Chondrocyte (in vitro differentiated cells): ENCODE measurements at places on chromosomes 16 and 17. TPM values are rescaled to one million over a fixed set of nuclear protein-coding genes. Genes with fewer than 3 reads are reported as not detected.

The FOXL1 gene
- total RNA-seq, result 7.7 to 10.1 TPM (median 8.1 TPM) in 3 replicates

- DNase-seq, result no peak
These were observed 51.6 kb upstream of the CORO6 start for GRCh38 chr17:29674281-29674680.

- DNase-seq, result no peak
These were observed 11.0 kb upstream of the ROGDI start for GRCh38 chr16:4813251-4814003.

DNA sequence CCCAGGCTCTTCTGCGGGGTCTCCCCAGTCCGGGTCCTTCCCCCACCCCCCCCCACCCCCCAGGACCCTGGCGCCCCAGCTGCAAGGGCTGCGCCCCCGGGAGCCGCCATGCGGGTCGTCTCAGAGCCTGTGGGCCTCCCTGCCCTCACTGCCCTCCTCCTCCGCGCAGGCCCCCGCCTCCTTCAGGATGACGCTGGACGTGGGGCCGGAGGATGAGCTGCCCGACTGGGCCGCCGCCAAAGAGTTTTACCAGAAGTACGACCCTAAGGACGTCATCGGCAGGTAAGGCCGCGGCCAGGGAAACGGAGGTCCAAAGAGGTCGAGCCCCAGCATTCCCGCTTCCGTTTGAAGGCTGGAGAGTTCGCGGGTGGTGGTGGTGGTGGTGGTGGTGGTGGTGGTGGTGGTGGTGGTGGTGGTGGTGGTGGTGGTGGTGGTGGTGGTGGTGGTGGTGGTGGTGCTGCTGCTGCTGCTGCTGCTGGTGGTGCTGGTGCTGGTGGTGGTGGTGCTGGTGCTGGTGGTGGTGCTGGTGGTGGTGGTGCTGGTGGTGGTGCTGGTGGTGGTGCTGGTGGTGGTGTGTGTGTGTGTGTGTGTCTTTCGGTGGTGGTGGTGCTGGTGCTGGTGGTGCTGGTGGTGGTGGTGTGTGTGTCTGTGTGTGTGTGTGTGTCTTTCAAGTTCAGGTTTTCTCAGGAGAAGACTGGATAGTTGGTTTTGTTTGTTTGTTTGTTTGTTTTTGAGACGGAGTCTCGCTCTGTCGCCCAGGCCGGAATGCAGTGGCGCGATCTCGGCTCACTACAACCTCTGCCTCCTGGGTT is 615 bp downstream of the PHKG2 start:
- DNase-seq, result no peak

The CHST6 gene
- 6.3 to 7.1 TPM (median 6.7 TPM) in 3 replicates for total RNA-seq

The MYO15B gene
- 15.9 to 20.9 TPM (median 16.0 TPM) in 3 replicates for total RNA-seq

The CCL4L2 gene
- total RNA-seq, result not detected in 3 replicates

GRCh38 chr16:23500212-23500861 is 10.0 kb downstream of the GGA2 start:
- no peak for DNase-seq

The LRRC46 gene
- 0.35 to 0.65 TPM in 2 of 3 replicates, not detected in the other for total RNA-seq

DNA sequence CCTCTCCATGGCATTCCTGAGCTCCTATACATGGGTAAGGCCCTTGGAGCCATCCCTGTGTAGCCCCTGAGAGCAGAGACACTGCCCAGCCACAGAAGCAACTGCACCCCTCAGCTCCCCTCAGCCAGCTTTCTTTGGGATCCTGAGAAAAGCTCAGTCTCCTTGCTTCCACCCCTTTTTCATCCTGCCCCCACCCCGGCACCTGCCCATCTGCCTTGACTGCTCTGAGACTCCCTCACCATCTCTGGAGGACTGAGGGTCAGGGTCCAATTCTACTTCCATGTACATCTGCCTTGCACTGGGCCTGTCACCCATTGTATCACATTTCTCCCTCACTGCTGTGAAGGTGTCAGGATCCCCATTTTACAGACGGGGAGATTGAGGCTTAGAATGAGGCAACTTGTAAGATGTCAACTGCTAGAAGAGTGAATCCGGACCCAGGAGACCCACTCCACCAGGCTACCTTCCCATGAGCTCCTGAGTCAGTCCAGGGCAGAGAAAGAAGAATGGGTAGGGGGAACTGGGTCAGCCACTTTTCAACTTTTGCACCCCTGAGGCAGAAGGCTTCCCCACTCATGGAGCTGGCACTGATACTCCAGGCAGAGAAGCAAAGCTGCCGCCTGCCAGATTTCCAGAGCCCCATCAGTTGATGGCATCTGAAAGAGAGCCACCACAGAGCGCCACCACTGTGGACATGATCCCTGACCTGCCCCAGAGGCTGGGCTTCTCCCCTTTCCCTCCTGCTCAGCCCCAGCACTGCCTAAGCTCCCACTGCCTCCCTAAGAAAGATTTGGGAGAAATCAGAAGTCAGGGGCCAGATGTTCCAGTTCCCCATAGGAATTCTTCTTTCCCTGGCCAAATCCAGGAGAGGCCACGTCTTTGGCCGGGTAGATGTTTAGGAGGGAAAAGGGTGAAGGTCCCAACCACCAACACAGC is 135.4 kb downstream of the TMEM132E start:
- DNase-seq, result no peak

DNA sequence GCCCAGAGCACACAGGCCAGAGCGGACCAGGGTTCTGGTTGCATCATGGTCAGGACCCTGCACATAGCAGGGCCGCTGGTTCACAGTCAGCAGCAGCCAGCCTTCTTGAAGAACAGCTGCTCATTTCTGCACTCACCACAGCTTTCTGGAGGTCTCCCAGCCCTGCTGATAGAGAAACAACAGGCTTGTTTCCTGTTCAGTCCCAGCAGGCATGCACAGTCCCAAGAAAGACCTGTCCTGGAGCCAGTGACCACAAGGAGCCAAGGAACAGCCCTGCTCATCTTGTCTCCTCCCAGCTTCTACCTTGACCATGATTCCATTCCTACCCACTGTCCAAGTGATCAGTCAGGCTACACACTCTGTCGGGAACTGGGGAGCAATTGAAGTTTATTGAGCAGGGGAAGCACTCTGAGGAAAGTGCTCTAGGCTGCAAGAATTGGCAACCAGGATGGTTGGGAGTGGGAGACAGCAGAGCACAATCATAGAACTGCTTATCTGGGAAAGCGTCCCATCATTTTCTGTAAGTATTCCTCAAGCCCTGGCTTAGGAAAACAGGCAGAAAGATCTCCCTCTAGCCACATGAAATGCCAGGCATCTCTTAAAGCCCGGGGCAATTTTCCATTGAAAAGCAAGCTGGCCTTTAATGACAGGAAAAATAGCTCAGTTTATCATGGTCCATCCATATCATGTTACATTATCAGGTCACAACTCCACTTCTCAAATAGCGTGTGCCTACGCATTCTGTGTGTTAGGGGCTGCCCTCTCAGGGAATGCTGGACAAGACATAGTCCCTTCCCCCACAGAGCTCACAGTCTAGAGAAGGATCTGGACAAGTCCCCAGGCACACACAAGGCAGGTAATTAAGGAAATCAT is 155.4 kb upstream of the FOXF1 start:
- DNase-seq, result no peak

The SLC5A10 gene
- total RNA-seq, result not detected in 3 replicates

The MFSD6L gene
- not detected in 3 replicates for total RNA-seq

DNA sequence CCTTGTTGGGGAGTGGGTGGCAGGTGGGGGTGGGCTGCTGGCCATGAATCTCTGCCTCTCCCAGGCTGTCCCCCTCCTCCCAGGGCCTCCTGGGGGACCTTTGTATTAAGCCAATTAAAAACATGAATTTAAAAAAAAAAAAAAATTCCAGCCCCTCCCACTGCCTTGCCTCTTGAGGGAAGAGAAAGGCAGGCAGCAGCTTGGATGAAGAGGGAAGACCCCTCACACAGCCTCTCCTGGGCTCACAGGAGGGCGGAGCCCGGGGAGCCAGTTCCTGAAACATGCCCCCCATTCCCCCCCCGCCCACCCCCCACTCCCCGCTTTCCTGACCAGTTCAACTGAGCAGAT is 1.8 kb upstream of the TCAP start:
- DNase-seq, result no peak

GRCh38 chr17:8736362-8736761 is 8.3 kb downstream of the CCDC42 start:
- peak; percentile 29 for DNase-seq

The MT2A gene
- 160 to 407 TPM (median 183 TPM) in 3 replicates for total RNA-seq

GRCh38 chr17:63240106-63240505 is 206.0 kb downstream of the CYB561 start:
- no peak for DNase-seq

The MYL11 gene
- total RNA-seq, result 0.82 to 2.2 TPM (median 1.4 TPM) in 3 replicates

The ATP2A3 gene
- 0.53 to 1.7 TPM (median 1.5 TPM) in 3 replicates for total RNA-seq

The MMP28 gene
- total RNA-seq, result 5.1 to 8.6 TPM (median 7.9 TPM) in 3 replicates

- DNase-seq, result no peak
These were observed 188.5 kb upstream of the CDH8 start for GRCh38 chr16:62224646-62225209.

GRCh38 chr17:50800196-50800700 is 32.9 kb upstream of the ANKRD40CL start:
- no peak for DNase-seq

The ENPP7 gene
- not detected in 3 replicates for total RNA-seq
